ENCODE measurements at places on chromosomes 16 and 17.

DNA sequence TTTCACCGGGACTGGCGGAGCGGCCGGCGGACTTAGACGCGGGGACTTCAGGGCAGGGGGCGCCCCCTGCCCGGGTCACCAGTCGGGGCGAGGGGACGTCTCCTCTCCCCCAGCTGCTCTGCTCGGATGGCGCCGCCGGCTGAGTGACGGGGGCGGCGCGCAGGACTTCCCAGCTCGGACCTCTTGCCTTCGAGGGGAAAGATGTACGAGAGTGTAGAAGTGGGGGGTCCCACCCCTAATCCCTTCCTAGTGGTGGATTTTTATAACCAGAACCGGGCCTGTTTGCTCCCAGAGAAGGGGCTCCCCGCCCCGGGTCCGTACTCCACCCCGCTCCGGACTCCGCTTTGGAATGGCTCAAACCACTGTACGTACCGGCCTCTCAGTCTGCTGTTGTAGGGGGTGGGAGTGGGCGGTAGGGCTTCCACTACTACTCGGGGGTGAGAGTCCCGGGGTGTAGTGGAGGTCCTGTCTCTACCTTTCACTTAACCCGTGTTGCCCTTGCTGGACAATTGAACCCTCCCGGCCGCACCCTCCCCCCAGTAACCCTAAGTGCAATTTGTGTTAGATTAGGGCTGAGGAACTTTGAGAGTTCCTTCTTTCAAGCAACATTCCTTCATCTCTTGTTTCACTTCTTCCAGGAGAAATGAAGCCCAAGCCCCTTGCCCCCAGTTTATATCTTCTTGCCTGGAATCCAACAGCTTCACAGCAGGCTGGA lies 21.9 kb downstream of the GJD3 start:
- DNase-seq: no peak

DNA sequence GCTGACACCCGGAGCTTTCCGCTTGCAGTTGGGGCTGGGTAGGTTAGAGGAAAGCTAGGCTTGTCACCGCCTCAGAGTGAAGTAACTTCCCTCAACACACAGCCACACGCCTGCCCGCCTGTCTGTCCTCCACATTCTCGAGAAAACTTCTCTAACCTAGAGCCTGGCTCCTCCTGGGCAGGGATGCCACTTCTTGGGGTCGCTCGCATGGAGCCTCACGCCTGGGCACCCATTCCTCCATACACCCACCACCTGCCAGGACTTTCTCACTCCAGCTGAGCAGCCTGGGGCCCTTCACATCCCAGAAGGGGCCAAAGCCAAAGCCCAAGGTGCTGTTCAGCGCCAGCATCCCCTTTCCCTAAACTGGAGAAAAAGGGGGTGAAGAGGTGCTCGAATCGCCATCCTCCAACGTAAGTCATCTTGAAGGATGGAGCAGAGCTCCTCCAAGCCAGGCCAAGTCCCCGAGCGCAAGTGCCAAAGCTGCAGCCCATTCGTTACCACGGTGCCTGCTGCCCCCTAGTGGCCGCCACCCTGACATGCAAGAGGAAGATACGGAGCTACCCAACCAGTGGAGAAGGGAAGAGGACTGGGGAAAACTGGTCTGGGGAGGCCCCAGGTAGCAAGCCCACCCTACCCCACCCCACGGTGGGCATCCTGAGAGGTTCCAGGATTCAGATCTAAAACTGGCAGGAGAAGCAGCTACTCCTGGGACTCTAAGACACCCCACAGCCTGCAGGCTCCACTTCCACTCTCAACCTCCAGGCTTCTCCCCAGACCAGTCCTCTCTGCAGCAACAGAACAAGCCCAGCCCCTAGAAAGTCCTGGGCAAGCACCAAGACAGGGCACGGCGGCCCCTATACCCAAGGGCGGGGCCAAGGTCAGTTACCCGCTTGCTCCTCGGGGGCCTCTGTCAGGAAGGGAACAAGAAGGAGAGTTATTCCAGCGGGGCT lies 63.1 kb downstream of the MYO18A start:
- peak; percentile 82 for DNase-seq

DNA sequence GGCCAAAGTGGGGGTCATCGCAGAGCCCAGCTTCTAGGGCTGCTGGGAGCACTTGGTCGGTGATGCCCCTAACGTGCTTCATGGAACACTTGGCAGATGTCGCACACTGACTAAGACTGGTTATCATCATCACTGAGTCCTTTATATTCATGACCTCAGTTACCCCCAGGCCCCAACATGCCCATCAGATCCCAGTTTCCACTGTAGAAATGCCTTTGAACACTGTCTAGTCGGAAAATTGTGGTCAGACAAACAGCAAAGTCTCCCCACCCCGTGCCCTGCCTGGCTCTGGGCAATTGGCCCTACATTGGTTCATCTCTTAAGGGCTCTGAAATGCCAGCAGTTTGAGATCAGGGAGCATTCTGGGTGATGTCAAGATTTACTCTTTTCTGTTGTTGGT lies 51.3 kb downstream of the NKD1 start:
- no peak for DNase-seq

- no peak for DNase-seq
Measured at GRCh38 chr16:20826039-20826566, 19.8 kb downstream of the REXO5 start.

- DNase-seq: peak; percentile 17
Measured at GRCh38 chr16:57091975-57092785, at the start of gene CPNE2. CPNE2 (plus strand) TSS chr16:57092583; CDS start chr16:57110743, 18,160 bp downstream.

GRCh38 chr17:68613739-68614298 lies 12.7 kb upstream of the FAM20A start:
- no peak for DNase-seq

GRCh38 chr16:30115238-30115637 lies 1.9 kb upstream of the GDPD3 start:
- no peak for DNase-seq

DNA sequence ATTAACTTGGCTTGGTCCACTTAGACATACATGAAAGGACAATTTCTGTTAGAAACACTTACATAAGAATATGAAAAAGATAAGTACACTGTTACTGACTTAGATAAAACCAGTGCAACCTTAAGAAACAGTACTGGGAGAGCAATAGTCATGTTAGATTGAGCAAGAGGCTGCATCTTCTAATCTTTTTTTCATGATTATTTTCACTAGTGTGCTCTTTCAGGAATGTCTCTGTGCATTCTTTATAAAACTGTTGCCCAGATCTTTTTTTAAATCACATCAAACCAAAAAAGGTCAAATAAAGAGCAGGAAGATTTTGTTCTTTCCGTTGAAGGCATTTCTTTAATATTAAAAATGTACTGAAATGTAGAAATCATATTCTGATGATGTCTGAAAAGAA lies 100.7 kb upstream of the AXIN2 start:
- DNase-seq: no peak

DNA sequence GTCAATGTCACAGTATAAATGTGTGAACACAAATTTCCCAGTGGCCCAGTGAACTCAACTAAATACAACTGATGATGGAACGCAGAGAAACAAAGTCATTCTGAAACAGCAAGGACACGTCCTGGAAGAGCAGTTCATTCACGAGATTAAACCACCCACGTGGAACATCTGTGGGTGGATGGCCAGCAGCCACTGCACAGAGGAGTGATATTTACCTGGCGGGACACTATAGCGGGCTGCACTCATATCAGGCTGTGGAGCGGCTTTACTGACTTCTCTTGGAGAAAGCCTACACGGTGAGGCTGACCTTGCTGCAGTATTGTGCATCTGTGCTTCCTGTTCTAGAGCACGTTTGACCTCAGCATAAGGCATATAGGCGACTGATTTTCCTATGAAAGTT lies 87.3 kb downstream of the TTC19 start:
- no peak for DNase-seq

GRCh38 chr16:17526956-17527937 lies 56.5 kb upstream of the XYLT1 start:
- DNase-seq: no peak

DNA sequence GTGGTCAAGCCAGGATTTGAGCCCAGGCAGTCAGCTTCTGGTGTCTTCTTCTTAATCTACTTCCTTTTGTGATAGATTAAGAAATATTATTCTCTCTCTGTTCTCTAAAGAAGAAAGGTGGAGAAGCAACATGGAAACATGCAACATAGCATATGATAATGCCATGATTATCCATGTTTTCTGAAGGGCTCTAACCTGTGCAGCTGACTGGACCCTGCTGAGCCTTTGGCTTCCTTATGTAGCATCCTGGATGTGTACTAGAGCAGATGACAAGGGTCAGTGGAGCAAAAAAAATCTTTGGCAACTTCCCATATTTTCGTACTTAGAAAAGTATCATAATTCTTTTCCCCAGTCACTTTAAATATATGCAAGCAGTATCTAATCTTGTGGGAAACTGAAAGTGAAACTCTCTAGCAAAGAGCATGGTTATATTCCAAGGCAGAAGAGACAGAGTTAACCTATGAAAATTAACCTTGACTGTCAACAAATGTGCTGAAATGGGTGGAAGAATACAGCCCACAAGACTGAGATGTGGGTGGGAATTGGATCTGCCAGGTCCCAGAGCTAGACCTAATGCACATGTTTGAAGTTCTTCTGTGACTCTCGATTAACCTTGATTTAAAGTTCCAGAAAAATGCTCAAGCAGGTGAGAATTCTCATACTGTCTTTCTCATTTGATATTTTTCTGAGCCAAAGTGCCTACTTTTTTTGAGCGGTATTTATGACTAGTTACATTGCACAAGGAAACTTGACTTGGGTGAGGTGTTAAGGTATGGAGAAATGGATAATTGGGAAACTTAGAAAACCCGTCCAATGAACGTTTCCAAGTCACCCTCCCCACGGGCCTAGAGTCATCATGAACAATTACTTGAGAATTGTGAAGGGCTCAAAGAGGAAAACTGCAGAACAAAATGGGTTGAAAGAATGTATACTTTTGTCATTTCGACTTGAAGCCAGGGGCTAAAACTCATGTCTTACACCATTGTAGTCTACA lies 248.6 kb downstream of the FTO start:
- no peak for DNase-seq

Measured in stimulated activated CD4-positive, alpha-beta T cell treated with anti-CD3 and anti-CD28 coated beads, Interleukin-4, amount 100 ng/mL, for 1 hour (primary cell).